ENCODE measurements at places on chromosomes 11 and 22. TPM values are rescaled to one million over a fixed set of nuclear protein-coding genes. Genes with fewer than 3 reads are reported as not detected.

Gene CHEK2
- total RNA-seq: 15.7 TPM

Gene ART5
- total RNA-seq: not detected

Gene ACP2
- 64.2 TPM for total RNA-seq

Gene SULT4A1
- total RNA-seq: not detected

Gene CBLIF
- total RNA-seq: not detected

Gene RCOR2
- total RNA-seq: 0.09 TPM

Gene HBB
- total RNA-seq: not detected

Gene BBOX1
- total RNA-seq: not detected

Gene NPAS4
- total RNA-seq: not detected

Gene TCN2
- total RNA-seq: 101 TPM

Gene INTS4
- 45.1 TPM for total RNA-seq

Gene CALCA
- not detected for total RNA-seq

Gene BRSK2
- 0.51 TPM for total RNA-seq

Gene KCTD14
- total RNA-seq: 0.51 TPM

Gene DEUP1
- total RNA-seq: not detected

Gene TKFC
- total RNA-seq: 33.9 TPM

Gene POLR2L
- 193 TPM for total RNA-seq

Gene DERL3
- 1.3 TPM for total RNA-seq

Gene HOATZ
- not detected for total RNA-seq

Gene CCDC82
- total RNA-seq: 34.9 TPM

Gene C11orf21
- not detected for total RNA-seq

Gene GPR83
- total RNA-seq: not detected

Gene PHLDB1
- total RNA-seq: 47.8 TPM

Gene KRTAP5-7
- not detected for total RNA-seq

Gene BIRC3
- total RNA-seq: 3.6 TPM

Gene ARCN1
- total RNA-seq: 180 TPM

Gene OR51E2
- total RNA-seq: not detected

Gene GPHA2
- total RNA-seq: not detected

Gene AQP11
- total RNA-seq: 0.68 TPM

Gene CCDC90B
- 64.2 TPM for total RNA-seq

Gene KBTBD3
- 3.4 TPM for total RNA-seq

Gene TRAPPC4
- 90.2 TPM for total RNA-seq

Gene RIMBP3C
- 0.09 TPM for total RNA-seq

Gene DNAJB13
- total RNA-seq: not detected

Gene KLHL35
- total RNA-seq: 0.85 TPM

Gene ROBO4
- total RNA-seq: 692 TPM

Gene BEST1
- not detected for total RNA-seq

Gene CCDC73
- total RNA-seq: not detected

Gene OR5B21
- not detected for total RNA-seq

Gene GRAP2
- not detected for total RNA-seq

Gene TRIM5
- total RNA-seq: 86.6 TPM

Gene CLCF1
- total RNA-seq: 2.0 TPM

Gene UBE4A
- 32.5 TPM for total RNA-seq

Gene OR51I1
- total RNA-seq: not detected

Gene DRD2
- total RNA-seq: not detected

Gene MMP13
- total RNA-seq: not detected

Gene OR51B5
- not detected for total RNA-seq

Gene WT1
- total RNA-seq: not detected

Gene OR56A1
- total RNA-seq: 0.14 TPM

Gene UBE2L3
- total RNA-seq: 50.3 TPM

Gene OR8A1
- not detected for total RNA-seq

Gene SLC6A5
- total RNA-seq: not detected

Gene GALNT18
- total RNA-seq: 213 TPM

Gene INPP5J
- not detected for total RNA-seq

Gene TUBA8
- total RNA-seq: 1.0 TPM

Gene IL18BP
- 4.6 TPM for total RNA-seq

Gene TOP3B
- total RNA-seq: 29.6 TPM

Gene UPB1
- not detected for total RNA-seq

Gene PCF11
- total RNA-seq: 43.7 TPM

Gene LRRN4CL
- total RNA-seq: 0.51 TPM
